ENCODE measurements at places on chromosomes 1 and 21. TPM values are rescaled to one million over a fixed set of nuclear protein-coding genes. Genes with fewer than 3 reads are reported as not detected.

NUDC gene
- total RNA-seq = 93.6 TPM

DNA sequence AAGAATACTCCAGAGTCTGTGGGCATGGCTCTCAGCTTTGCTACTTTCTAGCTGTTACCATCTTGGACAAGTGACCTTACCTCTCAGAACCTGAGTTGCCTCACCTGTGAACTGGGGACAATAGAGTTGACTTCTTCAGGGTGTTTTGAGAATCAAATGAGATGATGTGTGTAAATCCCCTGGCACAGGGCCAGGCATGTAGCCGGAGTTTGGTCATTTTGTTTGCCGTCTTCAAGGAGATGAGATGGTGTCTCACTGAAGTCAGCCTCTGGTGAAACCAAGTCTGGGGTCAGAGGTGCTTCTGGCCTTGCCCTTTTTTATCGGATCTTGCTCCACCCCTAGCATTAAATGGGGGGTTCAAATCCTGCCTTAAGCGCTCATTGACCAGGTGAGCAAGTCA, 149.2 kb upstream of the TMEM51 start:
- DNase-seq = no peak

DNA sequence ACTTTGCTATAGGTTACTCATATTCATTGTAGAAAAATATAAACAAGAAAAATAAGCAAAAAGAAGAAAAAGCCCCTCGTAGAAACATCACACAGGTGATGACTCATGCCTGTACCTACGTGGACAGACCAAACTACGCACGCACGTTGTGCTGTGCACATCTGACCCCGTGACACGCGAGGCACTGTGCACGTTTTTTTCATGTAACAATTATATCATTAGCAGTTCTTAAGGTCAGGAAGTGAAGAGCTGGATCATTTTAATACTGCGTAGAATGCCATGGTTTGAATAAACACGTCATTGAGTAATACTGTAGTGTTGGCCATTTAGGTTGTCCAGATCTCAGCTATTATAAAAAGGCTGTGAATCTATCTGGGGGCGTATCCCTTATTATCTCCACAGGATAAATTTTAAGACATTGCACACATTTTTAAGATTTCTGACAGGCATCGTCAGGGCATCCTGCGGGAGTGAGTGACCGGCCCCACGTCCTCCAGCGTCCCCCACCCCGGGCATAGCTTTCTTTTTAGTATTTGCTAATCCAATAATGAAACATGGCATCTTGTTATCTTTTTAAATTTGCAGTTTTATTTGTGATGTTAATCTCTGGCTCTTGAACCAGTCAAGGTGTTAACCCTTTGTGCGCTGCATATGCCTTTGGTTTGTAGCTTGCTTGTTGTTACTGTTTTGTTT, 23.4 kb upstream of the ADARB1 start:
- DNase-seq = no peak

DNA sequence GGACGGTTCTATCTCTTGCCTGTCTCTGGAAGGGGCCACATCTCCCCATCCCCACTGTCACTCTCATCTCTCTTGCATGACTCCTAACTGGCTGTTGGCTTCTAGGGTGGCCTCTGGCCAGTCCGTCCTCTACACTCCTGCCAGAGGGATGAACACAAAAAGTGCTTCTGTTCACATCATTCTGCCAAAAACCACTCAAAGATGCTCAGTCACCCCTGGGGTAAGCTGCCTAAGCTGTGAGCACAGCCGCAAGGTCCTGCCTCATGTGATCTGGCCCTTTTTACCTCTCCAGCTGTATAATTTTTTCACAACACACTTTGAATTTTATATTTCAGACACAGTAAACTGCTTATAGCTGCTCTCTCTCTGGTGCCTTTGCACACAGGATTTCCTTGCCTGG, 97.6 kb upstream of the CD34 start:
- DNase-seq = no peak

- no peak for DNase-seq
Measured at GRCh38 chr1:26791626-26792025, 3.9 kb downstream of the PIGV start.

DNA sequence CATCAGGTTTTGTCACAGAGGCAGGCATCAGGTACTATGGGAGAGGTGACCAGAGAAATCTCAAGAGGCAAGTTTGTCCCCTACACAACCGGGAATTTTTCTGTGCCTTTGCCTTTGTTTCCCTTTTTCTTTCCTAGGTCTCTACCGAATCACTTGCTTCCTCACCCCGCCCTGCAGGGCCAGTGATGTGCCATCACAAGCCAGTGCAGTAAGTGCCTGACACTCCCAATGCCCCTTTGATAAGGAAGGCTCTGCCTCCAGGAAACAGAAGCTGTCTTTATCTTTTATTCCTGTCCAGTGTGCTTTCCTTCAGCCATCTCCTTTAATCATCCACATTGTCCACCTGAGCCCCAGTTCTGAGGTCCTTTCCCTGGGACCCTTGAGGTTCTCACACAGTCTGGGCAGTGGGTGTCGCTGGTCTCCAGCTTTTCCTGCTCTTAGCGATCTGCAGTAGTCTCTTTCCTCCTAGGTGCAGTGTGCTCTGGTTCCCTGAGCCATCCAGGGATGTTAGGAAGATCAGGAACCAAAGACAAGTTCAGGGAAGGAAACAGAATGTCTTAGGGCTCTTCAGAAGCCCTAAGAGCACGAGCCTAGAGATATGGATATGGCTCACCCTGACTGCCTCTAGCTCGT, 36.6 kb downstream of the GJA5 start:
- DNase-seq = no peak

DNA sequence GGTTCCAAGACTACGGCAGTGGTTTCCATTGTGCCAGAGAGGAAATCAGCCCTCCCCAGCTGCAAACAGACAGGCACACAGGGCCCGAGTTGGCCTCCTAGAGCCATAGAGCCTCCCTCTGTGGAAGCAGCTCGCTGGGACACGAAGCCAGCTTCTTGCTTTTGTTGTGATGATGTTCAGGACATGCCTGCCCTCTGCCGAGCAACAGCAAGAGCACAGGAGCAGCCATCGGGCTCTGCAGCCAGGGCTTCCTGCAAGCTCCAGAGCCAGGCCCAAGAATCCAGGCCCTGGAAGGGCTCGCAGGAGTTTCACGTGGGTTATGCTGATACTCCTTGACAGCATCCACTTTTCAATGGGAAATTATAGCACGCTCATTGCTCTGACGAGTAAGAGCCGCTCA, 18.5 kb downstream of the NPHP4 start:
- DNase-seq = no peak

DNA sequence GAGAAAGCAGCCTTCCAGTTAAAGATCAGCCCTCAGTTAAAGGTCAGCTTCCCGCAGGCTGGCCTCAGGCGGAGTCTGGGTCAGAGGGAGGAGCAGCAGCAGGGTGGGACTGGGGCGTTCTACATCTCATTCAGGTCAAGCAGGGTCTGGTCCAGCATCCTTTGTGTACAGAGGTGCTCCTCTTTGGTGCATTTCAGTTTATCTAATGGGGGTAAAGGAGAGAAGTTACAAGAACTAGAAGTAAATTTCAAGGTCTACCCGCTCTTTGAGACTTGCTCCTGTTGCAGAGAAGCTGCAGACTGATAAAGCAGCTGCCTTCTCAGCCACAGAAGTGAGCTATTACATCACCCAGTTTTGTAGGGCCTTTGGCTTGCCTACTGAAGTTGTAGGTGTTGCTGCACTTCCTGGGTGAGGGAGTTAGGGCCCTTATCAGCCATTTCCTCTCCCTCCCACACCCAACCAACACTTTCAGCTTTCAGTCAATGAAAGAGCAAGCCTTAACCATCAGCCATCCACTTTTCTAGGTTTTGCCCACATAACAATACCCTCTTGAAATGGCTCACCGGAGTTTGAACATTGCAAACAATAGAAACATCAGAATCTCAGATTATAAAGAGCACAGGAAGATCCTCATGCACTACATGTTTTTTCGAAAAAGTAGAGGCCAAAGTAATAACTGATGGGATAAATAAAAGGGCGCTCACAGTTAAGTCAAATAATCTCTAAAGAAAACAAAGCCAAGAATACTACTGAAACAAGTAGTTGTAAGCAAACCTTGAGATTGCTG, 2.8 kb upstream of the NUP210L start:
- DNase-seq = no peak

GRCh38 chr1:71049951-71050598, 2.5 kb upstream of the PTGER3 start:
- peak; percentile 16 for DNase-seq

GRCh38 chr1:43315963-43316737, 15.4 kb downstream of the TIE1 start:
- DNase-seq = no peak
